ENCODE measurements at places on chromosomes 5 and 9.

GRCh38 chr9:118094387-118094786, 390.2 kb downstream of the TLR4 start:
- DNase-seq: no peak

DNA sequence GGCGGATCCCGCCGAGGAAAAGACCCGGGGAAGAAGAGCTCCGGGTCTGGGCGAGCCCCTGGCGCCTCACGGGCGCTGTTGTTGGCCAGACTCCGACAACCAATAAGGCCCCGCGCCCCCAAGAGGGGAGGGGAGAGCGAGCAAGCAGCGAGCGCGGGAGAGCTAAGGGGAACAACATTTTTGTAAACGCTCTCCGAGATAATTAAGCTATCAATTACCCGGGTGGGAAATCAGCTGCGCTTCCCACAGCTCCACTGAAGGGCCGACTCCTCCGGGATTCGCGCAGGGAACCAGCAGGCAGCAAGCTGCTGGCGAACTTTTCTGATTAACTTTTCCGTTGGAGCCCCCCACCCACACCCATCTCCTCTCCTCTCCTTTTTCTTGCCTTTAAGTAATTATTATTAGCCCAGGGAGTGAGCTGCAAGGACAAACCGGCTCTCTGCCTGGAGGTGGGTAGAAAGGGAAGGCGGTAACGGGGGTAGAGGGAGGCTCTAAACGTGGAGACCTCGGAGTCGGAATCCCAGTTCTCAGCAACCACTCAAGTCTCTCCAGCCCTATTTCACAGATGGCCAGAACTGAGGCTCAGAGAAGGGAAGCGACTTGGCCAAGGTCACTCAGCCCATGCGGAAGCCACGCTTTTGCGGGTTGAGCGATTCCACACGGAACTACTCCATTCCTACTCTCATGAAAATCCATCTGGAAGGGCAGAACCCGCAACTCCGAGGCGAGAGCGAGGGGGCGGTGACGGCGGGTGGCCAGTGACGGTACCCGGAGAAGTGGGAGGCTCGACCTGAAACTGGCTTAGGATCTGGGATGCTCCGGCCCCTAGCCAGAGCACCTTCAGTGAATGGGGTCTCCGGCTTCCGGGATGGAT, 1.3 kb downstream of the ASTN2 start:
- DNase-seq: no peak

DNA sequence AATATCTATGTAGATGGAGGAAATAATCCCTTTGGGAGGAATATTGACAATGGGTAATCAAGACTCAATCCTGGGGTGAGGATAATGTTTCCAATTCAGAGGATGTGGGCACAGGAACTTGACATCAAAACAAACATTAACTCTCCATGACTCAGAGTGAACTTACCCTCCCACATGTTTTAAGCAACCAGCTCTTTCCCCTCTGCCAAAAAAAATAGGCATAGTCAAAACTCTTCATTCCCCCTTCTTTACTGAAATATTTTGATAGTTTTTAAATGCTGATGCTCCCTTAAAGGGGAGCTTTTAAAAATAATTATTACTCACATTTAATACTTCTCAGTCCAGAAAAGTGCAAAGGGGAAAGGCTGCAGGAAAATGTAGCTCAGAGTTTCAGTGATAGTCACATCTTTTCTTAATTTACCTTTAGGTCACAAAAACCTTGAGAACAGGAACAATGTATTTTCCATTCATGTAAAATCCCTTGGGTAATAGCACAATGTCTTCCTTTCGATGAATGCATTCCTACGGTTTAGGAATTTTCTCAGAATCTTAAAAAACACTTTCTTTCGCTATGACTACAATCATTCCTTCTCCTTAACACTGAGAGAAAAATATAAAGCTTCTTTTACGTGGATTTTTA, 298.4 kb upstream of the GRAMD2B start:
- no peak for DNase-seq

DNA sequence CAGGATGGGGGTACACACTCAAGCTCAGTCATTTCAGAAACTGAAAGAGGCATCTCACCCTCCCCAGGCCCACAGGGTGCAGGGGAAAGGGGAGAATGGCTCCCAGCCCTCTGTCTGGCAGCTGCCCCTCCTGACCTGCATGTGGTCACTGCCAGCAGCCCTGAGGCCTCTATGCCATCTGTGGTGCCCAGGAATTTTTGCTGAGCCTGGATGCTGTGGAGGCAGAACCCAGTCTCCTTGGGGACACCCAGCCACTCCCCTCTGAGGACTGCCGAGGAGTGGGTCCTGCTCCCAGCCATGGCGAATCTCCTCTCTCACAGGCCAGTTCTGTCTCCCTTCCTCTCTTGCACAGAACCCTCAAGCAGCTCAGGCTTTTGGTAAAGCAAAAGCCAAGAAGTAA, 104.0 kb upstream of the ALDH1B1 start:
- no peak for DNase-seq

DNA sequence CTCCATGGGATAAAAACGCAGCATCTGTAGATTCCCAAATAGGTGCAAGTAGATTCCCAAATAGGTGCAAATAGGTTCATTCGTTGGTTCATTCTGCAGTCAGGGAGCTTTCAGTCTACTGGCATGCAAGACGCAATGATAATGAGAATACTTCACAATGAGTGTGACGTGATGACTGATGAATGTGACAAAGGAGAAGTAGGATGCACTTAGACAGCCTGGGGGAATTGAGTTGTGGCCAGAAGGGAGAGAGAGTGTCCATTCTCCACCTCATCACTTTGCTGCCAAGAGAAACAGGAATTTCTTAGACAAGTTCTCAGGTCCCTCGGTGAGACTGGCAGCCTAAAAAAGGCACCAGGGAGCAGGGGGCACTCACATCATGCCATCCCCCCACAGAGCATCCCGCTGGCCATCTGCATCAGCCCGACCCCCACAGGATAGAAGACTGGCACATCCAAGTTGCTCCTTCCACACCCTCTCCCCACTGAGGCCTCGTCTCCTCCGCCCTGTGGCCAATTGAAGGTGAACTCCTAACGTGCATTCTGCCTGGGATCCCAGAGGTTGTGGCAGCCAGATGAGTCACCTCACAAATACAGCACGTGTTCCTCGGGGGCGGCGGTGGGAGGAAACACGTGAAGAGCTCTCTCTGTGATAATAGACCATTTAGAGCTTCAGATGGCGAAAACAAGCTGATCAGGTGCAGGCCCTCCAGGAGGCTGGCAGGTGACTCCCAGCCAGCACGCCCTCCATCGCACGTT, 19.9 kb upstream of the KCNIP1 start:
- no peak for DNase-seq

- no peak for DNase-seq
Observed at GRCh38 chr9:135262248-135262647, 174.8 kb downstream of the OLFM1 start.

- no peak for DNase-seq
Observed at GRCh38 chr5:55620766-55621160, 86.0 kb upstream of the PLPP1 start.

DNA sequence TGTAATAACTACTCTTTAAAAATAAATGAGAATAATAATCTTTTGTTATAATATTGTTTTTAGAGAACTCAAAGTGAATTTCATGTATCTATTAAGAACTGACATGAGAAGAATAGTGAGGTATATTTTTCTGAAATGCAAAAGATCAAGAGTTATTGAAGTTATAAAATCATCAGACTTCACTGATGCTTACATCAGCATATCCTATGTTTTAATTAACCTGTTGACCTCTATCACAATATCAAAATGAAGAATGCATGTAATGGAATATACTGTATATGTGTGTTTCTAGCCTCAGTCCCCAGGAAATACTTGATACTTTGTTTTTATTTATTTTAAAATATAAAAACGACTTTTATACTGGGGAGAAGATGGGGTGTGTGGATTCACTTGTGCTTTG, 533.1 kb downstream of the KCTD16 start:
- DNase-seq: no peak

DNA sequence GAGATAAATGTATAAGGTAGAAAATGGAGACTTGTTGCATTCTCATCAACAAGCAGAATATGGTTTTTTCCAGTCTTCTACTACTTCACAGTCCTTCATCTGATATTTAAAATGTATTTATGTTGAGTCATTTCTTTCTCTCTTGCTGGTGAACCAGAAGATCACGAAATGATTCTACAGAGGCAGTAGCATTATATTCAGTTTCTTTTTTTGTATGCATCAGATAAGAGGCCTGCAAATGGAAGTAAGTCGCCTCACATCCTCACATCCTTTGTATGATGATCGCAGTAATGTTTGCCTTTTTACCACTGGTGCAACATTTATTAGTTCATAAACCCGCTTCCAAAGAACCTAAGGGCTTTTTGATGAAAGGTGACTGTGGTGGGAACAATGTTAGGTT, 22.1 kb upstream of the IL13 start:
- no peak for DNase-seq

DNA sequence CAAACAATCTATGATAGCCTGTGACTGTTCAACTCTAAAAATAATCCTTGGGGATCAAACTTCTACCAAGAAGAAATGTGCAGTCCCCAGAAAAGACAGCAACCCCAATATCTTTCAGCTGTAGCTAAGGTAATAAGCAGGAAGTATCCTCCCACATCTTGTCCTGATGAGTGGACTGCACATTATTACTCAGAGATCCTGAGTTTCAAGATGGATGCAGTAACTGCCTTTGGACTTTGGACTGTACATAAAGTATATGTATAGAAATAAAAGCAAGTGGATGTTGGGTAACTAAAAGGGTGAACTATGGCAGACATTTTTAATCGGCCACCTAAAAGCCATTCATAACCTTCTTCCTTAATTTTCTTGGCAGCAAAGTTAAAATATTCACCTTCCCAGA, 45.1 kb downstream of the SMIM23 start:
- no peak for DNase-seq

DNA sequence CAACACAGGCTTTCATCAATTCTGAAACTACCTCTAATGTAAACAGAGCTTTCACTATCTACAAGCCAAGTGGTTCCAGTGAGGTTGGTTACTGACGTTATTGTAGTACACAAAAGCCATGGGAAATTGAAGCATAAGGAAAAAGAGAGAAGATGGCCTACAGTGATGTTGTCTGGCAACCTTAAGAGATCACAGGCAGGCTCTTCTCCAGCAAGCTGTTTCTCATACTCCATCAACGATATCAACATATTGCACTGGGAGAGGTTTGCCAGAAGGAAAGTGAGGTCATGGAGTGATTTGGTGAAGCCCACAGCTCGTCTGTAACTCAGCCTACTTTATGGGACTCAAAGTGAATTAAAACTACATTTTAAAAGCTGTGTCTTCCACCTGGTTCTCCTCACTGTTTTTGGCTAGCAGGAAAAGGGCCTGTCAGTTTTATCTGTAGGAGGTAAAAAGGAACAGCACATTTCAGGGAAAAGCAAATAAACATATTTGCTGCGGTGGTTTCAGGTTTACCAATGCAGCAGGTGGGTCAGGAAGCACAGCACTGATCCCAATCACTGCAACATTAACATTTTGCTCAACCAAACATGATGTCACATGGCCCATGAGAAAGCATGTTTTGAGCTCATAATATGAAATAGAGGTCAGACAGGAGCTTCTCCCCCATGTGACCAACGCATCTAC, 72.9 kb downstream of the ARSB start:
- DNase-seq: no peak

DNA sequence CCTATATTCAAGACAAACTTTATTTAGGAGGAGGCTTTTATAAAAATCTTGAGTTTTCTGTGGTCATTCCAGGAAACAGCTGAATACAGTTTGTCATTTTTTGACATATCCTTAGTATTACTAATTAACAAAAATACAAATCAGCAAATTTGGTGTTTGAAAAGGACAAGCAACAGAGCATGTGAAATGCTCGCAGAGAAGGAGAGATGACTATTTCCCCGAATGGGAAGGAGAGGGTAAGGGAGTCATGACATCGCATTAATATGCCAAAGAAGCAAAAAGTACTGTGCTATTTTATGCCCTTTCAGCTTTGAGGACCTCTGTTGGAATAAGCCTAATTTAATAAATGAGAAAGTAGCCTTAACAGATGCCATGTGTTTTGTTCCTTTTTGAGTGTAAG, 1.8 kb downstream of the SMIM15 start:
- DNase-seq: no peak

DNA sequence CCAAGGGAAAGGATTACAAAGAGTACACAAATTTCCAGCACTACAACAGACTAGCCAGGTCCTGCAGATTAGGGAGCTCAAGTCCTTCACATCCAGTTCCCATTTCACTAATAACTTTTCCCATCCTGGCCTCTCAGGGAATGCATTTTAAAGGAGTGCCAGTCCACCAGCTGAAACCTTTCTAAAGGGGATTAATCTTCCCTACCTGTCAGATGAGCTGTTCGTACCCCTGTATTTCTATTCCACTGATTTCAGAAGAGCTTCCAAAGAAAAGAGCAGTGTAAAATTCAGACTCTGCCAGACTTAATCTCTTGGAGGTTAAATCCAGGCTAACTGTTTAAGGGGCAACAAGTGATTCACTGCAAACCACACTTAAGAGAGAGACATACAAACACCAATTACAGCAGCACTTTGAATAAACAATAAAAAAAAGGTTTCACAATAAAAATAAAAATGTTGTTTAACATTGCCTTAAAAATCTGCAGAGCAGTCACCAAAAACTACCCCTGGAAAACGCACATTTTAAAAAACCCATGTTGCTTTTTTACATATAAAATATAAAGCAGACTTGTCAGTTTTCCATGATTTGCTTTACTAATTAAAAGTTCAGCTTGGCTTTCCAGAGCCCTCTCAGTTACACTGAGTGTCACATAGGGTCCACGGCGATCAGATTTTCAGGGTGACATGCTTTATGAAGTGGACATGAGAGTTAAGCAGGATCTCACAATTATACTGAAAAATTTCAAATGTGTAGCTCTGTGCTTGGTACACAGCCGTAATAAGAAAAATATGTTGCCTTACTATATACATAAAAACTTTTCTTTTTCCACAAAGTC, 3.2 kb downstream of the ROR2 start:
- no peak for DNase-seq

- no peak for DNase-seq
Observed at GRCh38 chr9:21778304-21778703, 24.1 kb upstream of the MTAP start.

- no peak for DNase-seq
Observed at GRCh38 chr9:121454972-121455371, 44.7 kb downstream of the GGTA1 start.

GRCh38 chr9:76521906-76522305, 62.9 kb downstream of the GCNT1 start:
- no peak for DNase-seq

DNA sequence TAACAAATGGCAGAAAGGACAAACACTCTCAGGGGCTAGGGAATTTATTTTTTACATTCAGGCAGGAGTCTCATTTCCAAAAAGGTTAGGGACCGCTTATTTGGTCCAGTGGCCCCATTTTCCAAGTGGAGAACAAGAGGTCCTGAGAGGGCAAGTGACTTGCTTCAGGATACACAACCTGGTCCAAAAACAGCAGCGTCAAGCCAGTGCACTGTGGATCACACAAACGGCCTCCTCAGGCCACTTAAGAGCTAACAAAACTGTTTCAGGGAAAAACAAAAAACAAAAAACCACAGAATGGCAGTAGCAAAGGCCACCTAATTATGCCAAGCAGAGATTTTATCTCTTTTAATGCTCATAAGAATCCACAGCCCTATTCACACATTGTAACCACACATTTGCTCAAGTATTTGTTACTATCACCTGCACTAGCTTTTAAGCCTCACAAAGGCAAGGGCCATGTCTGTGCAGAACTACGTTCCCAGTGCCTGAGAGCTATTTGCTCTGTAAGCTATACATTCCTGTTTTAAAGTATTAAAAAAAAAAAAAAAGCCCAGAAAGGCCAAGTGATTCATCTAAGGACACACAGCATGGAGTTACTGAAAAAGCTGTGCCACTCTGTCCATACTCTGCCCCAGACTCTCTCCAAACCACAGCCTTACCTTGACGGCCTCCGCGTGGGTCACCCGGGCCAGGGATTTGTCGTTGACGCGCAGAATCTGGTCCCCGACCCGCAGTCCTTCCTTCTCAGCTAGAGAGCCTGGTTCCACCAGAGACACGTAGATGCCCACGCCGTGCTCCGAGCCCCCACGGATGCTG, 1.5 kb downstream of the WHRN start:
- no peak for DNase-seq
